ENCODE measurements at places on chromosomes 5 and 9.

DNA sequence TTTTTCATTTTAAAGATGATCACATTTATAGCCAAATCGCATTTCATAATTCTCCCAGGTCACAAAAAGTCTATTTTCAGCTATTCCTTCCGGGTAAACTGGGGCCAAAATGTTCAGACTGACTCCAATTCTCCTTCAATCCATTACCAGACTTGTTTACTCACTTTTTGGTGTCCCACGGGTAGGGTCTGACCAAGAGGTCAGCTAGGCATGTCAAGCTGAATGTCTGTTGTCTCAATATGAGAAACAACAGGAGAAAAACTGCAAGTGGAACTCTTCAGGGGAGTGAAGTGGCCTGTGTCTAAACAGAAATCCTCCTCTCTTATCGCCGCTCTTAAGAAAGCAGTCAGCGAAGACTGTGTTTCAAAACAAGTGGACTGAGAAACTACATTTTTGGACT is 171.3 kb downstream of the APBA1 start:
- no peak for DNase-seq

GRCh38 chr5:175824676-175825075 is 46.7 kb upstream of the CPLX2 start:
- DNase-seq = no peak

GRCh38 chr9:21294904-21295538 is 10.1 kb downstream of the IFNA5 start:
- DNase-seq = peak; percentile 74

DNA sequence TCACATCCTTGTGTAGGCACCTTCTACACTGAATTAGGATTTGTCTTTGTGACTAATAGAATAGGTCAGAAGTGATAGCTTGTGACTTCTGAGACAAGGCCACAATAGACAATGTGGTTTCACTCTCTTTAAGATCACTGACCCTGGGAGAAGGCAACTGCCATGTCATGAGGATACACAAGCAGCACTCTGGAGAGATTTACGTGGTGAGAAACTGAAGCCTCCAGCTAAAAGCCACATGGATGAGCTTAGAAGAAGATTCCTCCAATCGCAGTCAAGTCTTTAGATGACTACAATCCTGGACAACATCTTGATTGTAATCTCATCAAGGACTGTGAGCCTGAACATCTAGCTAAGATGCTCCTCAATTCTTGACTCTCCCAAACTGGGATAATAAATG is 206.6 kb downstream of the ESM1 start:
- DNase-seq = no peak

GRCh38 chr9:96186591-96187011 is 115.4 kb downstream of the HSD17B3 start:
- DNase-seq = no peak

- peak; percentile 78 for DNase-seq
Measured at GRCh38 chr5:139696894-139697658, 48.9 kb downstream of the CXXC5 start.

DNA sequence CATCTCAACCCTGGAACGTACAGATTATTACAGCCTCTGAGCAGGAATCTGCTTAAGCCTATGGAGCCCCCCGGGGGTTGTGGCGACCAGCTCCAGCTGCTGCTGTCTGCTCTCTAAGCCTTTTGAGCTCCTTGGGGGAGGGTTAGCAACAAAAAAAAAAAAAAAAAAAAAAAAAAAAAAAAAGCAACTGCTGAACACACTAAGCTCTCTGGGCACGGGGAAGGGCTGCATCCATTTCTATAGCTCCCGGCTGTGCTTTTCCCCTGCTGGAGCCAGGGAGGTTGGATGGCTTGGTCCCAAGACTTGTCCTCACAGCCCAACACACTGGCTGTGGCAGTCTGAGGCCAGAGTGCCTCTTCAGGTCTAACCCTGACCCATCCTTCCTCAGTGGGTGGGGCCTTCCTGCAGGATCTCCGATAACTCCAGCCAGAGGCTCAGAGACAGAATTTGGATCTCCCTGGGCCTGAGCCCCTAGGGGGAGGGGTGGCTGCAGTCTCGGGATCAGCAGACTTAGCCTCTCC is 82.1 kb downstream of the FBN2 start:
- DNase-seq = no peak

DNA sequence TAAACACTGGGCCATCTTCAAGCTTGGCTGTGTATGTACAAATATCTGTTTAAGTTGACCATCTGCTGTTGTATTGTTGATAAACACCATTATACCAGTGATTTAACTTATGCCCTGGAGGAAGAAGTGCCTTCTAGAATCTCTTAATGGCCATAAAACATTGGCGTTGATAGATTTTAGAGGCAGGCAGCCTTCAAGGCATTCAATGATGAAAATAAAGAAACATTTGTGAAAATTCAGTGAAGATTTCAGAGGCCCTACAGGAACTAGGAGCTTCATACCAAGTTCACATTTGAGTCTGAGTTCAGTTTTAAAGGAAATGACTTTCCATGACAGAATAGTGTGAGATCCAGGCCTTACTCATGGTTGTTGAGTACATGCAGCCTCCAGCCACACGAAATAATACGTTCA is 52.2 kb downstream of the MAP1B start:
- no peak for DNase-seq
